Neural crest cell (in vitro differentiated cells): ENCODE measurements at places on chromosomes 7 and 10. TPM values are rescaled to one million over a fixed set of nuclear protein-coding genes. Genes with fewer than 3 reads are reported as not detected.

DNA sequence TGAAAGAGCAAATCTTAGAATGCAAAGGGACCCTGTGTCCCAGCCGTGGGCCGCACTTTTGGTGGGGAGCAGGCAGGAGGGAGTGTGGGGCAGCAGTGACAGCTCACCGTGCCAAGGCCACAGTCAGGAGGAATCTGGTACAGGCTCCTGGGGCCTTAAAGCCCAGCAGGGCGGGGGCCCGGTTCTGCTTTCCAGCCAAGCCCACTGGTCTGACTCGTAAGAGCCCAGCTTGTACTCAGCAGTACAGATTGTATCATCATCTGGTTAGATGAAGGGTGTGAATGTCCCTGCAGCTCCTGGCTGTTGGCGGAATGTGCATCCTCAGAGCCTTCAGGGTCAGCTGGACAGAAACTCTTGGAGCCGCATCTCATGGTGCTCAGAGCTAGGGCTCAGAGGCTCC lies 30.5 kb upstream of the TRIM8 start:
- no peak overlapping the region for H3K4me3 ChIP-seq
- H3K36me3 ChIP-seq = peaks cover 3% of the 10 kb centered on the region
- no peak overlapping the region for H3K27ac ChIP-seq

DNA sequence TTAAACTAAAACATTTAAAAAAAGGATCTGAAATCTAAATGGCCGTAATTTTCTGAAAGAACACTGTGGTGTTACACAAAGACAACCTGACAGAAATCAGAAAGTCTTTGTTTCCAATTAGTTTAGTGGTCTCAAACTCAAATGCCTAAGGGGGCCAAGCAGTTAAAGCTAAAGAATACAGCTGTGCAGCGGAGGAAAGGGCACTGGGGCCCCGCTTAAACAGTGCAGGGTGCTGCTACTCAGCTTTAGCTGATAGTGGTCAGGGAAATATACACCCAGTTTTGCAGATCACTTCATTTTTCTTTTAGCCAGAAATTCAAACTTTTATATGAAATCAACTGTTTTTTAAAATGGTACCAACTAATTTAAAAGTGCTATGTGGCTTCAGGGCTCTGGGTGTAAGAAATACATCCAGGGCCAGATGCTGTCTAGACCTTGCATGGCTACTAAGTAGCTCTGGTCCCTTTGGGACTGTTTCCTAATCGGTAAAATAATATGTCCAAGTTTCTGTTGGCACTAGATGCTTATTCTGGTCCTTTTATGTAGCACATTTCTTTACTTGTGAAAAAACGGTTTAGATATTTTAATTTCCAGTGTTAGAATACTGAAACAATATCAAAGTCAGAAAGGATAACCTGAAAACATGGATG lies 161.8 kb upstream of the LAMB4 start:
- peak overlapping the region; percentile 15 for H3K4me3 ChIP-seq
- H3K36me3 ChIP-seq = no peaks in the 10 kb centered on the region
- DNase-seq = no peak
- peaks cover 66% of the 10 kb centered on the region for H3K4me1 ChIP-seq

- DNase-seq = no peak
- H3K27me3 ChIP-seq = no peaks in the 10 kb centered on the region
- H3K4me1 ChIP-seq = peaks cover 84% of the 10 kb centered on the region
- peaks cover 2% of the 10 kb centered on the region for H3K36me3 ChIP-seq
Measured at GRCh38 chr10:77892021-77892739, 34.4 kb downstream of the DLG5 start.

GRCh38 chr10:29922892-29923291 lies 136.5 kb downstream of the JCAD start:
- no peak overlapping the region for H3K27ac ChIP-seq
- peaks cover 25% of the 10 kb centered on the region for H3K4me1 ChIP-seq
- H3K27me3 ChIP-seq = peaks cover 17% of the 10 kb centered on the region
- H3K36me3 ChIP-seq = peaks cover 2% of the 10 kb centered on the region

GRCh38 chr7:155551785-155552611 lies 5.6 kb upstream of the CNPY1 start:
- H3K4me1 ChIP-seq = no peaks in the 10 kb centered on the region
- no peak overlapping the region for H3K27ac ChIP-seq
- no peak for DNase-seq
- no peaks in the 10 kb centered on the region for H3K27me3 ChIP-seq
- no peaks in the 10 kb centered on the region for H3K36me3 ChIP-seq

- H3K27me3 ChIP-seq = no peaks in the 10 kb centered on the region
- peaks cover 9% of the 10 kb centered on the region for H3K4me1 ChIP-seq
- H3K4me3 ChIP-seq = no peak overlapping the region
- H3K36me3 ChIP-seq = no peaks in the 10 kb centered on the region
Measured at GRCh38 chr7:111011520-111011919, 79.4 kb upstream of the LRRN3 start.

GRCh38 chr10:44960482-44961229 lies 1.1 kb downstream of the RASSF4 start:
- H3K27ac ChIP-seq = no peak overlapping the region
- DNase-seq = no peak
- H3K27me3 ChIP-seq = no peaks in the 10 kb centered on the region
- peak overlapping the region; percentile 84 for H3K4me3 ChIP-seq

DNA sequence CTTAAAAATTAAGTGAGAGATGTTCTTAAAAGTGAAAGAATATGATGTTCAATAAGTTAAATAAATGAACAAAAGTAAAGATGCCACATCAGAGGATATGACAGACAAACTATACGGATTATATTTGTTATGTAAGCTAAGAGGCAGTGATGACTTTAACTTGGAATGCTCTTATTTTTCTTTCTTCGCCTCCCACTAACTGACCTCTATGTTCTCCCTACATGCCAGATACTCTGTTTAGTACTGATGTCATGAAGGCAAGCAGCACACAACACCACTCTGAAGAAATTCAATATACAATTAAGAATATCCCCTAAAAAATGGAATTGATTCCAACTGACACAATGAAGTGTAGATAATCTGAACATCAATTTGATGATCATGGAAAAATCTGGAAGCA lies 223.4 kb downstream of the DOCK4 start:
- peaks cover 20% of the 10 kb centered on the region for H3K36me3 ChIP-seq
- peaks cover 5% of the 10 kb centered on the region for H3K4me1 ChIP-seq
- no peak overlapping the region for H3K4me3 ChIP-seq
- H3K27ac ChIP-seq = no peak overlapping the region

DNA sequence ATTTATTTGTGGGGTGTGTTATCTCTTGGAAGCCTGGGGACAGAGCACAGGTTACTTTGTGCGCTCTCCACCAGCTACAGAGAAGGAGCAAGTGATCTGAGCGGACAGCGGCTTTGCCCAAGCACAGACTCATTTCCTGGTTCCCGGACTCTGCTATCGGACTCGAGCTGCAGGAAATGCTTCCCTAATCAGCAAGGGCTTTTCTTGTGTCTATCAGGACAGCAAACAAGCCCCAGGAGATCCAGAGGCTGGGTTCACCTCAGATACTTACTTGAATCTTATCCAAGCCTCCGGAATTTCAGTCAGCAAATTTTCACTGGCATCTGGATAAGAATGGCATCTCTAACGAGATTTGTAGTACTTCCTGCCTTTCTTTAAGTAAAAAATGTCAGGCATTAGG lies 27.8 kb downstream of the MRC1 start:
- H3K4me1 ChIP-seq = no peaks in the 10 kb centered on the region
- peaks cover 2% of the 10 kb centered on the region for H3K27me3 ChIP-seq
- no peak for DNase-seq
- no peak overlapping the region for H3K4me3 ChIP-seq
- peak overlapping the region; percentile 57 for H3K27ac ChIP-seq

DNA sequence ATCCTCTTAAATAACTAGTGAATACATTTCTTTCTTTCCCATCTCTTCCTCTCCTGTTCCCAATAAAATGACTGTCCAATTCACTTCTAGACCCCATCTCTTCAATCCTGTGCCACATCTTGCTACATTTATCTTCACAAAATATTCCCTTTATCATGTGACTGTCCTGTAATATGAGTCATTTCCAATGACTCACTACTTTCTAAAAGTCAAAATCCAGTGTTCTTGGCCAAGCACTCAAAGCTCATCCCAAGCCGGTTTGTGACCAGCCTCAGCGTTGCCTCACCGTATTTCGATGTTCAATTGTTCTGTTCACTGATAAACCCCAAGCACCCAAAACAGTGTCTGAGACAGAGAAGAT lies 104.7 kb downstream of the PARD3 start:
- H3K4me1 ChIP-seq = peaks cover 34% of the 10 kb centered on the region
- no peak overlapping the region for H3K4me3 ChIP-seq
- no peak overlapping the region for H3K27ac ChIP-seq
- H3K27me3 ChIP-seq = no peaks in the 10 kb centered on the region

DNA sequence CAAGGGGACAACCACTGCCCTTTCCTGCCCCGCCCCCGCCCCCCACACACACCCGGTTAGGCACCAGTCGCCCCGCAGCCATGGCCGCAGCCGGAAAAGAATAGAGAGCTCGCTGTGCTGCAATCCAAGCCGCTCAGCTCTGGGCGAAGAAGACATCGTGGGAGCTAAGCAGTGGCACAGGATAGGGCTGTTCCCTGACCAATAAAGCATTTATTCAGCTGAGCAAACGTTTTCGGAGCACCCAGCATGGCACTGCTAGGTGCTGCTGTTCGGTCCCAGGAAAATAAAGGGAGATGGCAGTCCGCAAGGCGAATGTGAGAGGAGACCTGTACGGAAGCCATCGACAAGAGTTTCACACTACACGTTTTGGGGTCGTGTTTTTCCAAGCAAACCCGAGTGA lies 18.3 kb downstream of the SKIDA1 start:
- DNase-seq = no peak
- H3K4me1 ChIP-seq = peaks cover 88% of the 10 kb centered on the region
- H3K4me3 ChIP-seq = peak overlapping the region; percentile 94

DNA sequence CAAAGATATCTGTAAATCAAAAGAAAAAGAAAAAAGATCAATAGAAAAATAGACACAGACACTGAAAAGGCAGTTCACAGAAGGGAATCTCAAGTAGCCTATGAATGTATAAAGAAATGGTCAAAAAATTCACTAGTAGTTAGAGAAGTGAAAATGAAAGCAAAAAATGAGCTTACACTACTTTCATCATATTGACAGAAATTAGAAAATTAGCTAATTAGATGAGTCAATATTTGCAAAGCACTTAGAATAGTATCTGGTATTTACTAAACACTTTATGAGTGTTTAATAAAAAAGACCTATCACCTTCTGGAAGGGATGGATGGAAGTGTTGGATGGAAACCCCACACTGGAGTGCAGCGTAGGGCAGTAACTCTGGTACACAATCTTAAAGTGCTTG lies 1.7 kb upstream of the CFAP58 start:
- H3K4me3 ChIP-seq = no peak overlapping the region
- H3K27me3 ChIP-seq = peaks cover 27% of the 10 kb centered on the region
- H3K4me1 ChIP-seq = no peaks in the 10 kb centered on the region
- H3K36me3 ChIP-seq = no peaks in the 10 kb centered on the region

DNA sequence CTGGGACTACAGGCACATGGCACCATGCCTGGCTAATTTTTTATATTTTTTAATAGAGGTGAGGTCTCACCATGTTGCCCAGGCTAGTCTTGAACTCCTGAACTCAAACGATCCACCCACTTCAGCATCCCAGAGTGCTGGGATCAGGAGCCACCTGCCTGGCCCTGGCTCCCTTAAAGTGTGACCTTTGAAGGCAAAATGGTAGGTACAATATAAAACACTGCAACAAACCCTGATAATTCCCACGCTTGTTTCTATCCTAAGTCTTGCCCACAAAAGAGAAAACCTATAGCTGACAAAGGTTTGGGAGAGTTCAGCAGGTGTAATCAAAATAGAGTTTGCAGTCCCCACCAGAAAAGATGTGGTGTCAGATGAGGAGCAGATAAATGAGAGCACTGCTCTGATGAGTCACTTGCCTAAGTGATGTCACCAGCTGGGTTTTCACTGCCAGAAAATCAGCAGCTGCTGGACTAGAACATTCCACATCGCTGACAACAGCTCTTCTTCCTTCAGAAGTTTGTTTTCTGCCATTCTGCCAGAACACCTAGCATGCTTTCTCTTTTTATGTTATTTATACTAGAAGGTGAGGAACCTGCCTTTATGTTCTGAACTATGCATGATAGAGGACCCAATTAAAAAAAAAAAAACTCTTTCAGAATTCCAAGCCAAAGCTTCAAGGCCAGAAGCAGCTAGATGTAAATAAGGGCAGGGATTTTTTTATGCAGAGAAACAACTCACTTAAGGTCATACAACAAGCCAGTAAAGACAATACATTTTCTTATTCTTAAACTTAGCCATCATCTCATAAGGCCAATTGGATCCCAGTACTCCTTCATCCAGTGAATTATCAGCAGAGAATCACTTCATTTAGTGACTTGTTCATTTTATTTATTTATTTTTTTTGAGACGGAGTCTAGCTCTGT lies 18.0 kb downstream of the PURB start:
- no peaks in the 10 kb centered on the region for H3K4me1 ChIP-seq
- no peak overlapping the region for H3K27ac ChIP-seq
- H3K27me3 ChIP-seq = peaks cover 17% of the 10 kb centered on the region
- no peak overlapping the region for H3K4me3 ChIP-seq
- no peak for DNase-seq

DNA sequence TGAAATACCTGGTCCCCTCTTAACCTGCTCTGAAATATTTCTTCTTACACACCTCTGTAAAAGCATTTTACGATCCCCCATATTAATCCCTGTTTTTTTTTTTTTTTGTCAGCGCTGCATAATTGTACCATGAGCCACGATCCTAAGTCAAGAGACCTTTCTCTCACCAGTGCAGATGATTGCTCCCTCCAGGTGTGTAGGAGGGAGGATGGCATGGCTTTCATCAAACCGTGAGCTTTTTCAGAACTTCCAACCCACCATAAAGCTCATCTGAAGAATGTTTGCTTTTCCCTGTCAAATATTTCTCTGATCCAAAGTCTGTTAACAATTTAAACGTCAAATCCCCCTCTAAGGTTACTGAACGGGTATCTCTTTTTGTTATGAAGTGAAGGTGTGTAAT lies 28.2 kb upstream of the SEPHS1 start:
- no peak overlapping the region for H3K27ac ChIP-seq
- DNase-seq = no peak
- H3K4me3 ChIP-seq = no peak overlapping the region
- peaks cover 33% of the 10 kb centered on the region for H3K27me3 ChIP-seq
- no peaks in the 10 kb centered on the region for H3K36me3 ChIP-seq

DNA sequence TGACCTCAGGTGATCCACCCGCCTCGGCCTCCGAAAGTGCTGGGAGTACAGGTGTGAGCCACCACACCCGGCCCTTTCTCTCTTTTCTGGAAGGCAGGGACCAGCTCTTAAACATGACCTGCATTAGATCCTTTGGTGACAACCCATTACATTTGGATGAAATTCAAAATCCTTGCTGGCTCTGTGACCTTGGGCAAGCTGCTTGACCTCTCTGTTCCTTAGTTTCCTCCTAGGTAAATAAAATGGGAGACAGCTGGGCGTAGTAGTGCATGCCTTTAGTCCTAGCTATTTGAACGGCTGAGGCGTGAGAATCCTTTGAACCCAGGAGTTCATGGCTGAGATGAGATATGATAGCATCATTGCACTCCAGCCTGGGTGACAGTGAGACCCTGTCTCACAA lies 23.7 kb downstream of the LDB1 start:
- no peak overlapping the region for H3K4me3 ChIP-seq
- H3K27me3 ChIP-seq = no peaks in the 10 kb centered on the region
- H3K36me3 ChIP-seq = peaks cover 8% of the 10 kb centered on the region
- no peaks in the 10 kb centered on the region for H3K4me1 ChIP-seq
- H3K27ac ChIP-seq = no peak overlapping the region

- no peak for DNase-seq
- H3K4me3 ChIP-seq = no peak overlapping the region
- no peaks in the 10 kb centered on the region for H3K27me3 ChIP-seq
Measured at GRCh38 chr10:57367412-57367811, 900.3 kb downstream of the IPMK start.

RNF148 gene
- total RNA-seq = not detected in 2 replicates

PDE6C gene
- not detected in 2 replicates for total RNA-seq

NRCAM gene
- 33.2 and 35.0 TPM in 2 replicates for total RNA-seq

HOXA6 gene
- total RNA-seq = 1.6 and 2.0 TPM in 2 replicates

UTF1 gene
- total RNA-seq = not detected in 2 replicates

ECD gene
- total RNA-seq = 29.1 and 29.3 TPM in 2 replicates
